ENCODE measurements at places on chromosomes 2 and 18.

DNA sequence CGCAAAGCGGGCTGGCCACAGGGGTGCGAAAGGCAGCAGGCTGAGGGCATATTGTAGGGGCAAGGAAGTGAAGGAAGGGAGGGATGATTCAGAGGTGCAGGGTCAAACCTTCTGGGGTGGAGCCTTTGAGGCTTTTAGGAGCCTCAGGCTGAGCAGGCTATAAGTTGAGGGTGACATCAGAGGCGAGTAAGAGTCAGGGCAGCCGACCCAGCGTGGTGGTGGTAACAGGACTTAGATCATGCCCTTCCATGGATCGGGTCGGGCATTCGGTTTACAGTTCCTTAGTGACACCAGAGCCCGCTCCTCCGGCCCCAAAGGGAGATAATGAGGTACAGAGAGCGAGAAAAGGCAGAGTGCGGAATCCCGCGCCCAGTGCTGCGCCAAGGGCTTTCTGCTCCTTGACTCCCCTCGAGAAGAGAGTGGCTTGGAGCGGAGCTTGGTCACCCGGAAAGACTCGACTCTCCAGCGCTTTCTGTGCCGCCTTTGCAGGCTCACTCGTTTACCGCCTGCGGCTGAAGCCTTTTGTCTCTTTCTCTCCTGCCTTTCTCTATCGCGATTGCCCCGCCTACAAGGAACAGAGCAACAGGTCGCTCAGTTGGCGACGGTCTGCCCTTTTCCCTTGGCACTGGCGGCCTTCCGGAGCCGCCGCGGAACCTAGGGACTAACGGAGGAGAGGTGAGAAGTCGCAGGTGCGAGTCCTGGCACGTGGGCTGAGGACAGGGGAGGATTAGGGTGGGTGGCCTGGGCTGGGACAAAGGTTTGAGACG, 720 bp downstream of the LBX2 start:
- no peak for DNase-seq

DNA sequence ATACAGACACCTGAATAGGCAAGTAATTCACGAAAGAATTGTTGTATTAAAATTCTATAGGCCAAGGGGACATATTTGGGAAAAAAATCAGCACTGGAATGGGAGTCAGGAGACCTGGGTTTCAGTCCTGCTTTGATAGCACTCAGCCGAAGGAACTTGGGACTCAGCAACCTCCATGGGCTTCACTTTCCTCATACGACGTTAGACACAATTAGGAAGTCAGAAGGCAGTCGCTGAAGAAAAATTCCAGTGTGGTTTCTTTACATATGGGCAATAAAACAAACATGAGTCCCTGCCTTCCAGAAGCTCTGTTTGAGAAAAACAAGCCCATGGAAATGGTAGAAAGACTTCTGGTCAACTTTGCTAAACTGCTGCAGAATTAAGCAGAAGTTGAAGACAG, 15.1 kb upstream of the CYRIA start:
- no peak for DNase-seq

DNA sequence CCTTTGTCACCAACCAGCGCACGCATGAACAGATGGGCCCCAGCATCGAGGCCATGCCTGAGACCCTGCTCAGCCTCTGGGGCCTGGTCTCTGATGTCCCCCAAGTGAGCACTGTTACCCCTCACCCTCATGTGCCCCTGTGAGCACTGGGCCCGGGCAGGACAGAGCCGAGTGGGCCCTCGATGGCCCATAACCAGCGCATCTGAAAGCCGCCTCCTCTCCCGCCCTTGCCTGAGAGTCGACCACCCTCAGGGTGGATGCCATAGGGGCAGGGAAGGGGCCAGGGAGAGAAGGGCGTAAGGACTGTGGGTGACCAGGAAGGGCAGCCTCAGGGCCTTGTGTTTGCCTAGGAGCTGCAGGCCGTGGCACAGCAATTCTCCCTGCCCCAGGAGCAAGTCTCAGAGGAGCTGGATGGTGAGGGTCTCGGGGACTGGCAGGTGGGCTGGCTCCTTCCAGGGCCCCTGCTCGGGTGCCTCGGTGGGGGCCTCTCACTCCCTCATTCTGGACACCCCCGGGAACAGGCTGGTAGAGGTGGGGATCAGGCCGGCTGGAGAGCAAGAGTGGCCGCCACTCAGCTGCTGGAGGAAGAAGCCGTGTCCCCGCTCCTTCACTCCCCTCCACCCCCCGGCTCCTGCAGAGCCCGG, 2.1 kb downstream of the PROM2 start:
- DNase-seq: no peak

- no peak for DNase-seq
Observed at GRCh38 chr2:8438996-8439395, 242.9 kb upstream of the ID2 start.

GRCh38 chr2:60306267-60306861, 247.1 kb downstream of the BCL11A start:
- DNase-seq: no peak

DNA sequence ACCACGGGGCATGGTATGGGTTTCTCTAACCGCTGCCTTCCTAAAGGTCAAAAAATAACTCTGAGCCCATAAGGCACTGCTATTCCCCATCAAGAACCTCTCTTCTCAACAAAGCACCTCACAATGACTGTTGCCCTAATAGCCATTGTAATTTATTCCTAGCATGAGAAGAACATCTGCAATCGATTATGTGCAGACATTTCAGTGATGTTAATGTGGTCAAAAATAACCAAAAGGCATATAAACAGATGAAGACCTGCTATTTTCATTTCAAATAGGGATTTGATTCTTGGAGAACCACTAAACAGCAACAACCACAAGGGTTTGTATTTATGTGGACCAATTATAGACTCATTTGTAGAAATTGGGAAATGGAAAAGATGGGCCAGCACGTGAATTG, 356.6 kb downstream of the FBXO15 start:
- peak; percentile 93 for DNase-seq

DNA sequence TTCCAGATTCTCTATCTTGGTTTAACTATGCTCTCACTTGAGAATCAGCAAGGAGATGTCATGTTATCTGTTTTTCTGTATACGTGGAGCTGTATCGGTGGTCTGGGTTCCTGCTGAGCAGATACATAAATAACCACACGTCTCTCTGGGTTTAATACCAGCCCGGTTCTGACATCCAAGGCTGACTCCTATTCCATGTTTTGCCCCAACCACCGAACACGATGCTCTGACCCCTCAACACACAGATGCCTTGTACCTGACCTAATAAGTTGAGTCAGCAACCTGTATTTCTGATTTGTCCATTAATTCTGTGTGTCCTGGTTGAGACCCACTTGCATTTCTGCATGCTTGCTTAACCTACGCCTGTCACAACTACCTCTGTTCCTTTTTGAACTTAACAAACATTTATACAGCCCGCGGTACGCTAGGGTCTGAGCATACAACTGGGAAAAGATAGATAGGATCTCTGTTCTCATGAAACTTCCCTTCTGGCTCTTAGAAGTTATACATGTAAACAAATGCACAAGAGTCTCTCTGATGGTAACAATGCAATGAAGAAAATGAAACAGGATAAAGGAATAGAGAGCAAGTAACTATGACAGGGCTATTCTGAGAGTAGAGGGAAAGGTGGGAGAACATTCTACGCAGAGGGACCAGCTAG, 480.4 kb downstream of the PARD3B start:
- no peak for DNase-seq

- no peak for DNase-seq
Observed at GRCh38 chr2:36849265-36849664, 117.1 kb downstream of the STRN start.

GRCh38 chr2:20471902-20472559, 25.2 kb downstream of the RHOB start:
- DNase-seq: no peak

- DNase-seq: no peak
Observed at GRCh38 chr2:25363733-25364132, 22.0 kb upstream of the DNMT3A start.

DNA sequence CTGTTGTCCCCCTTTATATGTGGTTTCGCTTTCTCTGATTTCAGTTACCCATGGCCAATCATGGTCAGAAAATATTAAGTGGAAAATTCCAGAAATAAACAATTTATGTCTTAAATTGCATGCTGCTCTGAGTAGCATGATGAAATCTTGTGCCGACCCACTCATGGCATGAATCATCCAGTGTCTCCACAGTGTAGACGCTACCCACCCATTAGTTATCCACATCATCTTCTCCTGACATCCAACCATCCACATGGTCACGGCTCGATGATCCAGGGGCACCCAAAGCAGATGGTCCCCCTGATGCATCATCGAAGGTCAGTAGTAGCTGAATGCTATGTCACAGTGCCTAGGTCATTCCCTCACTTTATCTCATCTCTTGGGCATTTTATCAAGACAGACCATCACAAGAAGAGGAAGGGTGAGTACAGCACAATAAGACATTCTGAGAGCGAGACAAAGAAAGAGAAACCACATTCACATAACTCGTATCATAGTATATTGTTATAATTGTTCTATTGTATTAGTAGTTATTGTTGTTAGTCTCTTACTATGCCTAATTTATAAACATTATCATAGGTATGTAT, 44.1 kb upstream of the ACKR3 start:
- no peak for DNase-seq

DNA sequence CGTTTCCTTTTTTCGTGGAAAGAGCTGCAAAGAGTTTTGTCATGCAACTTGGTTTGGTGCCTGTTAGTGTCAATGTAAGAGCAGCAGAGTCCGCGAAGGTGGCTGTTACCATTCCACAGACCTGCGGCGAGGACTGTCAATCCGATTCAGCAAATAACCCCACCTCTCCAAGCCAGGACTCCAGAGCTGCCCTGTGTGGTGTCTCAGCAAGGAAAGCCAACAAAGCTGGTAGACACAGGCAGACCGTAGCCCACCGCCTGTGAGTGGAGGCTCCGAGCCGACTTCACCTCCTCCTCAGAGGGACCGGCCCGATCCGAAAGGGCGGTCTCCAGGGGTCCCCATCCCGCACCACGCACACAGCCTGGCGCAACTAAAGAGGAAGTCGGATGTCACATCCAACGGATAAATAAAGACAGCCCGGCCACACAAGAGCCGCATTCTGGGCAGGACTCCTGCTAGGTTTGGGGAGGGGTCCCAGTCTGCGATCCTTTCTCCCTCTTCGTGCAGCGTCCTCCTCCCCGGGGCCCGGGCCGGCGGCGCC, 819 bp downstream of the ANKRD44 start:
- DNase-seq: no peak

GRCh38 chr2:216776066-216776850, 80.9 kb upstream of the IGFBP5 start:
- no peak for DNase-seq

- DNase-seq: no peak
Observed at GRCh38 chr18:55585920-55586561, 2.0 kb downstream of the TCF4 start.

- DNase-seq: no peak
Observed at GRCh38 chr2:16900405-16901025, 234.9 kb upstream of the CYRIA start.

DNA sequence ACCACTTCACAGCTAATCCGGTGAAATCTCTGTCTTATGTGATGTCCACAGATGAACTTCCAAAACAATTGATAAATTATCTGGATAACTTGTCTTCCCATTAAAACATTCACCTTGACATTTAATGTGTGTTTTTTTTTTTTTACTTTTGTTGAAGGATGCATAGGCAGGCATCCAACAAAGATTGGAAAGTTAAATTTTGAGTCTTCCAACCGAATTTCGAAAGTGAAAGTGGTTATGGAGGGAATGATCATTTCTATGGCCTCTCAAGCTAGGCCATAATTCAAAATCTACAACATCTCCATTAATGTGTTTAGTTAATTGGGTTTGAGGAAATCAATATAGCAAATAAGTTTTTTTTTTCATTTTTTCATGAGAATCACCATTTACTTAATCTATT, 1495.5 kb upstream of the ACVR2A start:
- no peak for DNase-seq

GRCh38 chr2:169715379-169716237, 18.0 kb upstream of the KLHL23 start:
- peak; percentile 49 for DNase-seq

DNA sequence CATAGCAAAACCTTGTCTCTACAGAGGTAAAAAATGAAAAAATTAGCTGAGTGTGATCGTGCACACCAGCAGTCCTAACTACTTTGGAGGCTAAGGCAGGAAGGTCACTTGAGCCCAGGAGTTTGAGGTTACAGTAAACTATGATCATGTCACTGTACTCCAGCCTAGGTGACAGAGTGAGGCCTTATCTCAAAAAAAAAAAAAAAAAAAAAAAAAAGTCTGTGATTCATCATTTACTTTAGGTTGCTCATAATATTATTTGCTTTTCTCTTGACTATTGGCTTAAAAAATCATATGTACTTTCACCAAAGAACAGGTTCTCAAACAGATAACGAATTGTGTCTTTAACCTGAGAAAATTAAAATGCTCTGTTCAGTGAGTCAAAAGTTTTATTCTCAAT, 129.1 kb downstream of the MYO3B start:
- DNase-seq: no peak

DNA sequence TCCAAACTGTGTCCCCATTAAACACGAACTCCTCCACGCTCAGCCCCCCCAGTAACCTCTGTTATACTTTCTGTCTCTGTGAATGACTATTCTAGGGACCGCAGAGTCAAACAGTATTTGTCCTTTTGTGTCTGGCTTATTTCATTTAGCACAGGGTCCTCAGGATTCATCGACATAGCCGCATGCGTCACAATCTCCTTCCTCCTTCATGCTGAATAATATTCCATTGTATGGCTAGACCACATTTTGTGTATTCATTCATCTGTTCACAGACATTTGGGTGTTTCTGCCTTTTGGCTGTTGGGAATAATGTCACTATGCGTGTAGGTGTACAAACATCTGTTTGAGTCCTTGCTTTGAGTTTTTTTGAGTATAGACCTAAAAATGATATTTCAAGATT, 80.9 kb downstream of the SH3RF3 start:
- no peak for DNase-seq

- DNase-seq: no peak
Observed at GRCh38 chr2:69677914-69678313, 34.4 kb upstream of the AAK1 start.

GRCh38 chr18:79528316-79528695, 132.6 kb downstream of the NFATC1 start:
- DNase-seq: no peak

- DNase-seq: no peak
Observed at GRCh38 chr18:44696892-44697291, 16.2 kb downstream of the SETBP1 start.

DNA sequence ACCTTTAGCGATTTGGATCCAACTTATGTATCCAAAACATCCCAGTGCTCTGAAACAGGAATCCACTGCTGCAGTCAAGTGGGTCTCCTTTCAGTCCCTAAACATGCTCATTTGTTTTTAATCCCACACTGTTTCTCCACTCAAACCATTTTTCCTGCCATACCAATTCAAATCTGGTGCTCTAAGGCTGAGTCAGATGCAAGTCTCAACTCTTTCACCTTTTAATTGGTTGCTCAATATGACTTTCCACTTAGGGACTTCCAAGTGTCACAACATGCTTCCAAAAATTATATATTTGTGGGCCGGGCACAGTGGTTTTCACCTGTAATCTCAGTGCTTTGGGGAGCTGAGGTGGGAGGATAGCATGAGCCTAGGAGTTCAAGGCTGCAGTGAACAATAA, 113.4 kb upstream of the TANK start:
- peak; percentile 18 for DNase-seq

Data from fibroblast of gingiva (primary cell).